Kasumi-1 (cell line): ENCODE measurements at places on chromosomes 6 and 20.

- DNase-seq: peak; percentile 69
Observed at GRCh38 chr20:2814587-2815051, at the start of gene C20orf141. TSS of gene C20orf141 (plus strand) at chr20:2814987. CDS start at chr20:2815185, 198 bp downstream.

- no peak for DNase-seq
Observed at GRCh38 chr6:154891901-154892300, 103.2 kb upstream of the TIAM2 start.

DNA sequence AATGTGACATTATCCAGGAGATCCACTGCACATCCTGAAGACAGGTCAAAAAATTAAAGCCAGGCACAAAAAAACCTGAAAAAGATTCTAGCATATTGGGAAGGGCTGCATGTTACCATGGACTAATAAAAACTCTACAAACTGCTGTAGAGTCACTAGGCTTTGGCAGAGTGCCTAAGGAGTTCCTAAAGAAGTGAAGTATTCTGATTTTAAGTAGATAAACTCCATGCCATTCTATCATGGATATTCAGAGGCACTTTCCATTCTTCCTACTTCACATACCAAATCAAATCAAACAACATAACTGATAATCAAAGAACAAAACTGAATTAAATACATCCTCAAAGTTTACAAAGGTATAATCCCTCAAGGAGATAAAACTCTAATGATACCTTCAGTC, 3.0 kb upstream of the MBOAT1 start:
- no peak for DNase-seq

DNA sequence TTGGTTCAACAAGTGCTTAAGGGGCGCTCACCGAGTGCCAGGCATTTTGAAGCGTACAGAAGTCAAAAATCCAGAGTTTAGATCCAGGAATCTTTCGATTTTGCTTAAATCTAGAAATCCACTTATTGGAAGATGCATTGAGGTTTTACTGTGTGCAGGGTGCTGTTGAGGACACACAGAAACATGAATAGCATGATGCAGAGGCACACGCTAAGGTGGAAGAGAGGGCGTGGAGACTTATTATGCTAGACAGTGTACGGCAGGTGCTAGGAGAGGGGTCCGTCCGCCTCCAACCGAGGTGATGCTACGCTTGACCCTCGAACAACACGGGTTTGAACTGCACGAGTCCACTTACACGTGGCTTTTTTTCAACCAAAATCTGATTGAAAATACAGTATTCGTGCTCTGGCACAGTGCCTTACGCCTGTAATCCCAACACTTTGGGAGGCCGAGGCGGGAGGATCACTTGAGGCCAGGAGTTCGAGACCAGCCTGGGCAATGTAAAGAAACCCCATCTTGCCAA, 1.0 kb upstream of the KIF13A start:
- DNase-seq: no peak

GRCh38 chr6:61841958-61842357, 444.1 kb downstream of the KHDRBS2 start:
- no peak for DNase-seq

GRCh38 chr20:59573837-59574236, 30.5 kb upstream of the PHACTR3 start:
- DNase-seq: no peak

DNA sequence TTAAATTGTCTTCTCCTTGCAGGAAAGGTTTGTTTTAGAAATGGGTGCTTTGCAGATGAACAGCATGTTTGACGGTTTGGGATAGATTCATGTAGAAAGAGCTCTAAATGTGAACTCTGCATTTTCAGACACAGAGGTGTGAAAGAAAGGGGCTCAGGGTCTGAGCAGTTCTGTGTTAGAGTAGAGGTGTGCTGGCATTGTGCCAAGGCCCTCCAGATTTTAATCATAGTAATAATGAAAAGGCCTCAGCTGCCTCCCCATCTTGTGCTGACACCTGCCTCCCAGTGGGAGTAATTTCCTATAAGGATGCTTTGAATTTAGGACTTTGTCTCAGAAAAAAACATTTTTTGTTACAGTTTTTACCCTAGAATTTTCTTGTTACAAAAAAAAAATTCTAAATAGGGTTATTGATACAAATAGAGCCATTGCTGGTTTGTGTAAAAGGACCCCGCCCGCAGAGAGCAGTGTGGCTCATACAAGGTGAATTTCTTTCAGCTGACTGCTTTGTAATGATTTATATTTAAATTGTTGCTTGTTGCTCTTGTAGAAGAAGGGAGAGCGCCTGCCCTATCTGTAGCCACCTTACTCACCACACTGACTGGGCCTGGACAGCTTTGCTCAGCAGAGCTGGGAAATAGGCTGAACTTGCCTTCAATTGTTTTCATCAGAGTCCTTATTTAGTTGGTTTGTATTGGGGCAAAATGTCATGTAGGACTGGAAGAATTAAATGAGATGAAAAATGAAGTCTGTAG, 294.5 kb downstream of the ZFAND3 start:
- no peak for DNase-seq

DNA sequence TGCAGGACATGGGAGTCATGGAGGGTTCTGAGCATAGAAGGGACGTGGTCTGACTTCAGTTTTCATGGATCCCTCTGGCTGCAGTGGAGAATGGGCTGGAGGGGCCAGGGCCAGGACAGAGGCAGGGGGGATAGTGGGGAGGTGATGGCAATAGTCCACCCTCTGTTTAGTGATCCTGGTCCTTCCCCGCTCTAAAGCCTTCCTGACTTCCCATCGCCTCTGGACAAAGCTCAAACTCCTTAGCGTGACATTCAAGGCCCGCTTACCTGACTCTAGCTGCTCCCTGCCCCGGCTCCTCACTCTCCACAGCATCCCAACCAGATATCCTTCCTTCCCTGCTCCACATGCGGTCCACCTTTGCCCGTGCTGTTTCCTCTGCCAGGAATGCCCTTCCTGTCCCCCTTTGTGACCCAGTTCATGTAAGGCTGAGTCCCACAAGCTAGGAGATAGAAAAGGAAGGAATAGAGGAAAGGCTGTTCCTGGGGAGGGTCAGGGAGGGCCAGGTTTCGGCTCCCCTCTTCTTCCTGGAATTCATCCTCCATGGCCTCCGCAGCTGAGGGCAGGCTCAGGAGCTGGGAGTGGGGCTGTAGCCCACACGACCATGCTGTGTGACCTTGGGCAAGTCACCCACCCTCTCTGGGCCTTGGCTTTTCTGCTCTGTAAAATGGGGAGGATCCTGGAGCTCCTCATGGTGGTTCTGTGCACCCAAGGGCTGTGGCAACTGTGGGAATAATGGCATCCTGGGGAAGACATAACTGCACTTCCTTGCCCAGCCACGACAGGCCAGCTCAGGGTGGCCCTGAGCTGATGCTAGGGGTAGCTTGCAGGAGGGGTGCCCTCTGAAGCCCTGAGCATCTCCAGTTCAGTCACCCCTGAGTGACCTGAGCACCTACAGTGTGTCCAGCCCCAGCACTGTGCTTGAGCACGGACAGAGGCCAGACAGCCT, 116.1 kb downstream of the CEBPB start:
- no peak for DNase-seq

DNA sequence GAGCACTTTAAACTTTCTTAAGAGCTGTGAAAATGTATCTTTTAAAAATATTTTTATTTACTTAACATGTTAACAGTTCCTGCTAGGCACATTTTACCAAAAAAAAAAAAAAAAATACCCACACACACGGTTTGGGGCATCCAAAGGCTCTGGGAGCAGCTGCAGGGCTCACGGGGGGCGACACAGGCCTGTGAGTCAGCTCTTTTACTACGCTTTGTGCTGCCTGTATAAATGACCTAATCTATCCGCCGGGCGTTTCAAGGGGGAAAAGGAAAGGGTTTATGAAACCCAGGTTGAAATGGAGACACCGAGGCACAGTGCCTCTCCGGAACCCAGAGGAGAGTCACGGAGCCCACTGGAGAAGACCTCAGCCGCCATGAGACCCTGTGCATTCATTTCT, 40.4 kb downstream of the DLL1 start:
- DNase-seq: no peak

DNA sequence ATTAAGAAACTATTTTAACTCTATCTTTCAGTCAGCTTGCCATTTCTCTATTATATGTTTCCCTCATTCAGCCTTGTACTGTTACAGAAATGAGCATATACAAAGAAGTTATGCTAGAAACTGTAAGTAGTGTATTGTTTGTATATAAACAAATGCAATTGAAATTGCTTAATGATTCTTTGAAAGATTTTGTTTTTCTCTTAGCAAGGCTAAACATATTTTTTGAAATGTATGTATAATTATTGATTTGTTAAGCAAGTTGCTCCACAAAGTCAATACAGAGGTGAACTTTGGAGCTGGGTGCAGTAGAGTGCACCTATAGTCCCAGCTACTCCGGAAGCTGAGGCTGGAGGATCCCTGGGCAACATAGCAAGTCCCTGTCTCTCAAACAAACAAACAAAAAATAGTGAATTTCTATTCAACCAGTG, 253.6 kb downstream of the RNGTT start:
- DNase-seq: no peak

GRCh38 chr6:167330750-167331149, 5.9 kb downstream of the TTLL2 start:
- DNase-seq: no peak

DNA sequence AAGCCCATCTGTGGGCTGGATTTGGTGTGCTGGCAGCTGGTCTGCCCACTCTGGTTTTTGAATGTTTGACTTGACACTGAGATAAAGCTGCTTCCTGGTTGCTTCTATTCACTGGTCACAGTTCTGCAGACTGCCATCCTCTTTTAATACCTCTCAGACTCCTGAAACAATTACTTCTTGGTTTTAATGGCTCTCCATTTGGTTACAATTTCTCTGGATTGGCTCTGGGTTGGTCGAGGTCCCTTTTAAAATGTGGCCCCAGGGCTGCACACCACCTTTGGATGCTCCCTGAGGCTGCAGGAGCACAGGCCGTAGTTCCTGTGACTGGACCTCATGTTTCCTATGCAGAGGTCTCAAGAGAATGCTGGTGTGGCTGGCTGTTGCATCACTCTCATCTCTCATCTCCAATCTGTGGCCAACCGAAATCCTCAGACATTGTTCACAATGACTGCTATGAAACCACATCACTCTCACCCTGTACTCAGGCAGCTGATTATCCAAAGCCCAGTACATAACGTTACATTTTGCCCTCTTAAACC, 98.5 kb downstream of the INSM1 start:
- DNase-seq: no peak

DNA sequence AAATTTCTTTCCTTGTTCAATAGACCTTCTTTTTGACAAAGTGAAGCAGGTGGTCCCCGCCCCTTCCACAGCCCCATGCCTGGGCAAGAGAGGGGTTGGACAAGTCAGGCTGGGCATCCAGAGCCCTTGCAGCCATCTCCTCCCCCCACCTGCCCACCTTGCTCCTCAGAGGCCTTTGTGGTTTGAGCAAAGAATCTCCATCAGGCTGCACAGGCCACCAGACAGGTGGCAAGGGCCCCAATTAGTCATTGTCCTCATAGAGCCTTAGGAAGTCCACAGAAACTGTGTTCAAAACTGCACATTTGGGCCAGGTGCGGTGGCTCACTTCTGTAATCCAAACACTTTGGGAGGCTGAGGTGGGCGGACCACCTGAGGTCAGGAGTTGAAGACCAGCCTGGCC, 1.5 kb upstream of the MAPK13 start:
- DNase-seq: no peak

DNA sequence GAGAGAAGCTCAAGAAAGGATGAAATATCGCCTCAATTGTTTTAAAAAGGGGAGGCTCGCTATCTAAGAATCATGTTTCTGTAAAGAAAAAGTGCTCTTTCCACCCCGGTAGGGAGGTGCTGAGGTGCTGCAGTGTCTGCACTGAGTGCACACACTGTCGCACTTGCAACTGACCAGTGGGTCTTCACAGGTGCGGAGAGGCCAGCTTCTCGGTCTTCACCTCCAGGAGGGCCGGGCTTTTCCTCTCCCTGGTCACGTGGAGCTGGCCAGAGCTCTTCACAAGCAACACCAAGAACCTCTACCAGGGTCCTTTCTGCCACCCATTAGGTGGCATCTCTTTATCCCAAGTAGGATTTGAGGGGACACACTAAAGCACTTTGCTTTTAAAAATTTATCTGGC, 27.8 kb upstream of the TCFL5 start:
- DNase-seq: no peak

GRCh38 chr6:11264100-11264499, 31.6 kb upstream of the NEDD9 start:
- DNase-seq: no peak

DNA sequence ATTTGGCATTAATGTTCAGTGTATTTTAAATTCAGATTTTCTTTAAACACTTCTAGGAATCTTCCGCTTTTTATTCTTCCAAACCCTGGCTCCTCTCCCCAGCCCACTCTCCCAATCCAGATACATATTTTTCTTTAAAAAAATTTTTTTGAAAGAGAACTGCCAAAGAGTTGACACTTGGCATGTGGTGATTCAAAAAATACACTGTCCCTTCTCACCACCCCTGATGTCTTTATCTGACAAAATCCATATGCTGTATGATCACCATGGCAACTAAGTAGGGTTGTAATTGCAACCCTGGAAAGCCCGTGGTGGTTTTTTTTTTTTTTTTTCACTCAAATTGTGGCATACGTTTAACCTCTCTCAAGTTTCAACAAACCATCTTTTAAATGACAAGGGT, 355.8 kb upstream of the SASH1 start:
- no peak for DNase-seq

DNA sequence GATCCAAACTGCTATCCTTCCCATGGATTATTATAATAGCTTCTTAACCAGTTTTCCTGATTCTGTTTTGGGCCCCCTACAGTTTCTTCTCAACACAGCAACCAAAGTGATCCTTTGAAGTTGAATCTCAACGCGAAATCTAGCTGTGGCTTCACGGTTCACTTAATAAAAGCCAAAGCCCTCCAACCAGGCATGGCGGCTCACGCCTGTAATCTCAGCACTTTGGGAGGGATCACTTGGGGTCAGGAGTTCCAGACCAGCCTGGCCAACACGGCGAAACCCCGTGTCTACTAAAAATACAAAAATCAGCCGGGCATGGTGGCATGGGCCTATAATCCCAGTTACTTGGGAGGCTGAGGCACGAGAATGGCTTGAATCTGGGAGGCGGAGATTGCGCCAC, 3.3 kb downstream of the RMND1 start:
- no peak for DNase-seq

DNA sequence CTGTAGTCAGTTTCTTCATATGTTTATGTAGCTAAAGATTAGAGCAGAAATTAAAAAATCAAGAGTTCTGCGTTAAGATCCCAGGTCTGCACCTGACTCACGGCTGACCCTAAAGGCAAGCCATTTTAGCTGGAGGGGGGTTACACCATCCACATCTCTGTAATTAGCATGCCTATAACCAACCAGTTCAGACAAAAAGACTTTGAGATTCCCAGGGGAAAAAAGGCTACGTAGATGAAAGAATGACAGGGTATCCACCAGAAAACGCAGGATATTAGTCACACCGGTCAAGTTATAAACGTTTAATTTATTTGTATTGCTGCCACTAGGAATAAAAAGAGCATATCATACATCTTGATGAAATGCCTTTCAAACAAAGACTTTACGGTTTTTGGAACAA, 299.1 kb downstream of the FOXC1 start:
- DNase-seq: no peak

DNA sequence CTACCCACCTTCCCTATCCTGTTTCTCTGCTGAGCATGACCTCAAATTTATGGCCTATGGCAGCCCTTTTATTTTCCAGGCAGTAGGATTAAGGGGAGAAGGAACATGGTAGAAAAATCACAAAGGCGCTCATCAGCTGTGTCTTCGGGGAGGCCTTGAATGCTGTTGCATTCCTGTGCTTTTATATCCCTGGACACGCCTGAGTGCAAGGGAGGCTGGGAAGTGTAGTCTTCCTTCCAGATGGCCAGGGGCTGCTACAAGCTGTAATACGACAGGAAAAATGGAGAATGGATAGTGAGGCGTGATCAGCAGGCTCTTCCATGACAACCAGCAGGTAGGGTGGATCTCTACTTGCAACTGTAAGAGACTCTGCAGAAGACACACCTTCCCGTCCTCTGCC, 210.9 kb upstream of the GGTLC1 start:
- DNase-seq: no peak
